Gastrocnemius medialis (tissue), 4 donors: ENCODE measurements at places on chromosomes 4 and X.
A peak's percentile ranks its signal among the peaks of the same experiment; 100 is the strongest.

- DNase-seq = no peak
These were observed 46.6 kb upstream of the EGFL6 start for GRCh38 chrX:13522811-13523210.

DNA sequence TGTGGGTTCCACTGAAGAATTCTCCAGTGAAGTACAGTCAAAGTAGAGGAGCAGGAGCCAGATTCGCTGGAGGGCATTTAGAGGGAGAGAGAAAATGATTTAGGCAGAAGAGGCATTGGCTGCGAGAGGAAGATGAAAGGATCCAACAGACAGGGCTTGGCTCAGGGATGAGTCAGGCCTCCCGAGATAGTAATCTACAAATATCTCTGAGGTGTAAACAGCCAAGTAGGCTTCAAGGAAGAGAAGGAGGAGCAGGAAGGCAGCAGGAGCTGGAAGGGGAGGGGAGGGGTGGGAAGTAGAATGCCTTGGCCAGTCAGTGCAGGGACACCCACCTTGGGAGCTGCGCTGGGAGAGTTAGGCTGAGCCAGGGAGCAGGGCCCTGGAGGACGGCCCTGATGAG is 55.5 kb downstream of the PJA1 start:
- peak; percentile 14 for DNase-seq

DNA sequence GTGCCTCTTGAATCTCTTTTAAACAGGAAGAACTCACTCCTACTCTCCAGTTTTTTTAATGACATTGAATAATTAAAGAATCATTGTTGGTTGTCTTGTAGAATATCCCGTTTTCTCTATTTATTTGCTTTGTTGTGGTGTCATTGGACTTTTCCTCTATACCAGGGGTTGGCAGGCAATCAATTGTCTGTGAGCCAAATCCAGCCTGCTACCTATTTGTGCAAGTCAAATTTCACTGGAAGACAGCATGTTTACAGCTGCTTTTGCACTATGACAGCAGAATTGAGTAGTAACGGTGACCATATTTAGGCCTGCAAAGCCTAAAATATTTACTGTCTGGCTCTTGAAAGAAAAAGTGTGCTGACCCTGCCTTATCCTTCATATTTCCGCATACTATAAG is 34.8 kb downstream of the POLA1 start:
- no peak for DNase-seq

- DNase-seq = no peak
These were observed 1.8 kb downstream of the ZIC3 start for GRCh38 chrX:137567682-137568232.

DNA sequence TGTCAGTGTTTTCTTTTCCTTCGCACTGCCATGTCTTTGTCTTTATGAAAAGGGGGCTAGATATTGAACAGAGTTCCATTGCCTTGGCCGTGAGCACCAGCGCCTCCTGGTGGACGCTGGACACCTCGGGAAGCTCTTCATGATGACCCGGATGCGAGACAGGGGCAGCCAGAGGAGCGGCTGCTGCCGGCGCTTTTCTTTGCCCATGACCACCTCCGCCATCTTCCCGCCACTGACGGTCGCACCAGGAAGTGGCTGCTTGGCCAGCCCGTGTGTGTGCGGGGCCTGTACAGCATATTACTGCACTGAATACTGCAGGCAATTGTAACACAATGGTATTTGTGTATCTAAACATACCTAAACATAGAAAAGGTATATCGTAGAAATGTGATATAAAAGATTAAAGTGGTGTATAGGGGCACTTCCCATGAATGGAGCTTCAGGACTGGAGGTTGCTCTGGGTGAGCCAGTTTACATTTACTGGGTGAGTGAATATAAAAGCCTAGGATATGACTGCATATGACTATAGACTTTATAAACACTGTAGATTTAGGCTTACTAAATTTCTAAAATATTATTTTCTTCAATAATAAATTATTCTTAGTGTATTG is 15.8 kb upstream of the GRIA2 start:
- no peak for DNase-seq

- no peak for DNase-seq
These were observed 161.7 kb downstream of the BRWD3 start for GRCh38 chrX:80648023-80648422.

- DNase-seq = no peak
These were observed 91.7 kb upstream of the HPF1 start for GRCh38 chr4:169849456-169849855.

GRCh38 chr4:110487873-110488272 is 11.9 kb downstream of the ENPEP start:
- no peak for DNase-seq

- DNase-seq = no peak
These were observed 22.7 kb downstream of the CXCL1 start for GRCh38 chr4:73891739-73892405.

- peak; percentile 28 for DNase-seq
These were observed 233.7 kb upstream of the FGF13 start for GRCh38 chrX:138945219-138945618.

DNA sequence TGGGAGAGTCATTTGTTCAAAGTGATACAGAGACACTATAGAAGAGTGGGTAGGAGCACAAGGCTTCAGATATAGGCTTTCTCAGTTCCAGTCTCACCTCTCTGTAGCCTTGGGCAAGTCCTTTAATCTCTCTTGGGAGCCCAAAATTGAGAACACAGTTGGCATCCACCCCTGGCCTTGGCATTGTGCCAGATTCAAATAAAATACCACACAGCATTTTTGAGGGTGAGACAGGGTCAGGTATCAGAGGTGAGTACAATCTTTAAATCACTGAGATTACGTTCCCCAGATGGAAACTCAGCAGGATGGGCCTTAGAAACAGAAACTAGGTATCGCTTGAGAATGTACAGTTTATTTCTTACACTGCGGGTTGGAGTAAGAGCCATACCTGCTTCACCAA is 25.2 kb upstream of the SMIM10L2A start:
- DNase-seq = no peak

DNA sequence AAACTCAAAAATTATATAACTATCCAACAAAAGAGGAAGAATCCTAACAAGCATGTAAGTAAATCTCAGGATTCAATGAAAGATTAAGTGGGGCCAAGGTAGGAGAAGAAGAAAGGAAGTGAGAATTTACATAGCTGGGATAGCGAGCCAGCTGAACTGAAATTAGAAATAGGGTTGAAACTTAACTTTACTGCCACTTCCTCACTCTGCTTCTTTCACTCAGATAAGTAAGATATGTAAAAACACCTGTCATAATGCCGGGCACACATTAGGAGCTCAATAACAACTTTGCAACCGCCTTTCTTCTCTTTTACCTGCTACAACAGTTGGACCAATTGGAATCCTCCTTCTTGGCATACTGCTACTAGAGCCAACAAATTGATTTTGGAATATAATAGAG is 129.4 kb downstream of the CNKSR2 start:
- no peak for DNase-seq

GRCh38 chr4:83839615-83840014 is 303.7 kb downstream of the GPAT3 start:
- DNase-seq = no peak

DNA sequence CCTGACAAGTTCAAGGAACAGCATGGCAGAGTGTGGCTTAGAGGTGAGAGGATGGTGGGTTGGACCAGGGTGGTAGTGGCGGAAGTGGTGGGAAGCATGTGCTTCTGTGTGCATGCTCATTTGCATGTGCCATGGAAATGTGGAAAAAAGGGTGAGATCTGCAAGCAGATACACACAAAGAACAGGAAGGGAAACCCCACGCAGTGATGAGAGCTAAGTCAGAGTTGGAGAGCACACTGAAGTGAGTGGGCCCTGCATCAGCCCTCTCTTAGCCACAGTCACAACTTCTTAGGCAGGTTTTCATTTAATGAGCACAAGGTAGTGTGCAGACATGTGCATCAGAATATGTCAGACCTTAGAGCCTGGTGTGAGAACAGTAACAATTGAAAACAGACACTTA is 483.8 kb downstream of the AFF2 start:
- no peak for DNase-seq

GRCh38 chrX:151702741-151703340 is 7.6 kb downstream of the PRRG3 start:
- peak; percentile 22 for DNase-seq

GRCh38 chr4:111399623-111400022 is 745.6 kb upstream of the FAM241A start:
- no peak for DNase-seq

GRCh38 chrX:37763400-37763799 is 16.5 kb upstream of the CYBB start:
- DNase-seq = no peak
